ENCODE measurements at places on chromosomes 16 and 17. TPM values are rescaled to one million over a fixed set of nuclear protein-coding genes. Genes with fewer than 3 reads are reported as not detected.

The ARL5C gene
- total RNA-seq = 2.6 TPM

The AOC2 gene
- 1.4 TPM for total RNA-seq

The CHP2 gene
- 0.24 TPM for total RNA-seq

The TEKT1 gene
- 0.72 TPM for total RNA-seq

The SDR42E2 gene
- not detected for total RNA-seq

The CCL8 gene
- 2.9 TPM for total RNA-seq

The TEX19 gene
- total RNA-seq = not detected

The TPSD1 gene
- total RNA-seq = not detected

The PRSS53 gene
- 10.4 TPM for total RNA-seq

The CCL13 gene
- not detected for total RNA-seq

The ZNF286A gene
- 79.7 TPM for total RNA-seq

The CACNG5 gene
- total RNA-seq = not detected

The NUP85 gene
- total RNA-seq = 33.5 TPM

The ATP2A1 gene
- 0.24 TPM for total RNA-seq

The SRL gene
- total RNA-seq = 1.4 TPM

The KRT16 gene
- total RNA-seq = 5.5 TPM

The CLEC19A gene
- total RNA-seq = 2.9 TPM

The MPV17L gene
- total RNA-seq = 1.9 TPM

The NACA2 gene
- not detected for total RNA-seq

The KIF19 gene
- 1.4 TPM for total RNA-seq

The SEZ6L2 gene
- total RNA-seq = 12.5 TPM

The HSD17B2 gene
- 10.4 TPM for total RNA-seq

The ABCA6 gene
- total RNA-seq = 17.1 TPM

The CDH3 gene
- total RNA-seq = 38.5 TPM
